Nucleus accumbens (tissue), 56 donors: ENCODE measurements at places on chromosomes 16 and 17.

GRCh38 chr16:87924811-87925670 lies 11.3 kb downstream of the CA5A start:
- DNase-seq, result no peak

DNA sequence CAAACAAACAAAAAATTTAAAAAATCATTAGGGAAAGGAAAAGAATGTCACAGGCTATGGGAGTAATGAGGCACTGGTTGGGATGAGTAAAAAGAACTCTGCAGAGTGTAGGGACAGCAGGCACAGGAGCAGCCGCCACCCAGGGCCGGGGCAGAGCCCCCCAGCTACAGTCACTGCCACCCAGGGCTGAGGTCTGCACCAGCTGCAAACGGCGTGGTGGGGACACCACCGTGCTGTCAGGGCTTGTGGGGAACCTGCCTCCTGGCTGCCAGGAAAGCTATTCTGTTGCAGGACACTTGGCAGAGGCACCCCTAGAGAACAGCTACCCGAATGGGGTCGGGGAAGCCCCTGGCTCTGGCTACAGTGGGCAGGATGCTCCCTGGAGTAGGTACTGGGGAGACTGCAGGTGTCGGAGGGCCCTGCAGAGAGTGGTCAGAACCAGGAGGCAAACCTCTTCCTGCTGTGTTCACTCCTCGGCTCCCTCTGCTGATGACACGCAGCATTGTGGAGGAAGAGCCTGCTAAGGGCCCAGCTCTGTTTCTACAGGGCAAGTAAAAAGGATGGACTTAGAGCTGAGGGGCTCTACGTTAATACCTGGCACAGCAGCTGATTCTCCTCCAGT lies 32.3 kb upstream of the CAPN15 start:
- no peak for DNase-seq

DNA sequence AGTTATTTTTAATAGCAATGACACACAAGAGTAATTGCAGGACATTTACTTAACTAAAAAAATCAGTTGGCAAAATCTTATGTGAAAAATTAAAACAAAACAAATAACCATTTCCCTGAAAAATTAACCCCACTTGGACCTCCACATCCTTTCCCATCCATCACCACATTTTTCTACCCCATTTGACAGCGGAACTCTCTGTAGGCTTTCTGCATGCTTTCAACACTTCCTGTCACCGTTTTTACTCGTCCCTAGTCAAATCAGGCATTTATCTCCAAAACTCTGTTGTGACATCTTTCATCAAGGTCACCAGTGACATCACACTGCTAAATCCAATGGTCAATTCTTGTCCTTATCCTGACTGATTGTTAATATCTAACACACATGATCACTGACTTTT lies 27.5 kb downstream of the KCNJ16 start:
- no peak for DNase-seq

DNA sequence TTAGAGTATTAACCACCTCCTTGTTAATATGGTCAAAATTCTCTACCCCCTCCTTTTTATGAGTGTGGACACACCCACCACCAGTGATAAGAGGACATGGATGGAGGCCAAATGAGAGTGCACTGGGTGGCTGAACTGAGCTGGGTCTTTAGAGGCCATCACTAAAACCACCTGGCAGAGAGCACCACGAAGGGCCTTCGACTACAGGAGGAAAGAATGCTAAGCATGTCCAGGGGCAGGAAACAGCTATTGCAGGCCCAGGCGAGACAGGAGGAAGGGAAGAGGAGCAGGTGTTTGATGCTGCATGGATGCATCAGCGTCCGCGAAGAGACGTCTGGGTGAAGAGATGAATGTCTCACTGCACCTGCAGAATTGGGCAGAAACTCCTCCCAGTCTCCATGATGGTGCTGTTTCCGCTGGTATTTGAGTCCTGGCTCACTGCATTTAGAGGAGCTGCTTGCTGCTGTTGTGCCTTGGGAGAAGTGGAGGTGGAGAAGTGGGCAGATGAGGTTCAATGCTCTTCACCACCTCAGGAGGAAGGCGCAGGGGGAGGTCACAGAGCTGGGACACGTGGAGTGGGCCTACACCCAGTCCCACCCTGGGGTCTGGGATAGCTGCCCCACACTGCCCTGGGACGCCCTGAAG lies 33.2 kb downstream of the SPHK1 start:
- DNase-seq, result no peak

- DNase-seq, result no peak
Observed at GRCh38 chr16:3915426-3916260, 35.1 kb upstream of the CREBBP start.

DNA sequence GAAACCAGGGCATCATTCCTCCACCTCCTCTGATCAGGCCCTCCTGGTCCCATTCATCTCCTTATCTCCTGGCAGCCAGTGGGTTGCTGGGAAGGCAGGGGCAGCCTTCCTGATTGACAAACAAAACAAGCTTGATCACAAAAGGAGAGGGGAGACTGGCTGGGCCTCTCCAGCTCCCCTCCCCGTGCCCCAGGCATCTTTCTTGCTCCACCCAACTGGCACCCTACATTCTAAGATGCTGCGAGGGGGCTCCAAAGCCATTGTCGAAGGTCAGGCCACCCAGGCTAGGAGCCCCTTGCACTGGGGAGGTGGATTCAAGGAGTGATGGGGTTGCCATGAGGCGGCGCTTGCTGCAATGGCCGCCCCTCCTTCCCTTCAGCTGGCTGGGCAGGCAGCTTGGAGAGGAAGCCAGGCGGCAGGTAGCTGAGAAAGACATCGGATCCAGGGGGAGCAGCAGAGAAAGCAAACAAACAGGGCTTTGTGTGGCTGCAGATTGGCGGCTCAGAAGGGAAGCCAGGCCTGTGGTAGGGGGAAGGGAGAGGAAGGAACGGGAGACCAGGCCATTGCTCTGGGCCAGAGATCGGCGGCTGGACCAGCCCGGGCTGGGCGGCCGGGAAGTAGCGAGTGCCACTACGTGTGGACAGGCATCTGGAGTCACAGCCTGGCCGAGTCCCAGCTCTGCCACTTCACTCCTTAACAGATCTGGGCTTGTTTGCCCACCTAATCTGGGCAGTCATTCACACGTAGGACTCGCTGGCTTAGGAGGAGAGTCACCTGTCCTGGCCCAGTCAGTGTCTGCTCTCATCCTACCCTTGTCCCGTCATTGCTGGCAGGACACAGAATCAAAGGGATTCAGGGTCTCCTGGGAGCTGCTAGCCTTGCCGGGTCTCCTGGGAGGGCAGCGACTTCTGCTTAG lies 12.3 kb downstream of the RAI1 start:
- peak; percentile 58 for DNase-seq

DNA sequence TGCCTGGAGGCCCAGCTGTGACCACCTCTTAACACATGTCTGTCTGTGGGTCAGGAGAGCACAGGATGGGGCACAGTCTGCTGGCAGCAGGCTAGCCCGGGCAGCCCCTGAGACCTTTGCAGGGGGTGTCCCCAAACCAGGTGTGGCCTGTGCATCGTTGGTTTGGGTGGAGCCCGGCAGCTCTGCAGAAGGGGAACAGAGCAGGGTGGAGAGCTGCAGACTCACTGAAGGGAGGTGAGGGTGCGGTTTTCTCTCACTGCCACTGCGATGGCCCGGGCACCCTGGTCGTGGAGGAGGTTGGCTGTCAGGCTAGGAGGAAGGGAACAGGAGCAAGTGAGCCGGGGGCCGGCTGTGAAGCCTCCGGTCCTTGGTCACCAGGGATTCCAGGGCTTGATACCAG lies 28.8 kb downstream of the NLRC3 start:
- DNase-seq, result no peak
